ENCODE measurements at places on chromosomes 5 and 9.

DNA sequence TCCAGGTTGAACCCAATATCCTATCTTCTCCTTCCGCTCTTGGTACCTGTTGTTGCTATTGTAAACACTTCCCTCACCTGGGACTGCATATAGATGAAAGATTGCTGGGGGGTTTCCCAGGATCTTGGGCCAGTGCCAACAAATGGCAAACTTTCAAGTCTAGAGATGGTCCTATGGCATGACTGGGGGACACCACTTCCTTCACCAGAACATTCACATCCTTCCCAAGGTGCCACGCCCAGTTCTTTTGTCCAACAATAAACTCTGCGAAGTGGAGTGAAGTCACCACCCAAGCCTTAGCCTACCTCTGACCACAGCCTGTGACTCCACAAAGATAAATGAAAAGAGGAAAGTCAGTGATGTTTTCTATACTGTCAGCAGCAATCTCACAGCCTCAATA is 34.4 kb downstream of the DOCK8 start:
- peak; percentile 9 for DNase-seq

DNA sequence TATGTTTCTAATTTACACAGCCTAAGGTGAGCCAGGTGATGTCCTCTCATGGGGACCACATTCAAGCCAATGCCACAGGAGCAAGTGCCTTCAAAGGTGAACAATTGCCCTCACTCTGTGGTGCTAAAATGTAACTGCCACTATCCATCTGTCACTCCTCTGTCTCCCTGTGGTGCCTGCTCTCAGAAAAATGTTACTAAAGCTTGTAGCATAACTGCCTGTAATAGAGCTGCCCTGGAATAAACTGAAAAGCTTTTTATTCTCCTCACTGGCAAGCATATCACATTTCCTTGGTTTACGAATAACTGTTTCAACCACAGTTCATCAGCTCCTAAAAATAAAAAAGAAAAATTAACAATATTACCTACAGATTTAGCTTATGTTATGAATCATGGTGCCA is 142.4 kb downstream of the ST8SIA4 start:
- DNase-seq, result no peak

DNA sequence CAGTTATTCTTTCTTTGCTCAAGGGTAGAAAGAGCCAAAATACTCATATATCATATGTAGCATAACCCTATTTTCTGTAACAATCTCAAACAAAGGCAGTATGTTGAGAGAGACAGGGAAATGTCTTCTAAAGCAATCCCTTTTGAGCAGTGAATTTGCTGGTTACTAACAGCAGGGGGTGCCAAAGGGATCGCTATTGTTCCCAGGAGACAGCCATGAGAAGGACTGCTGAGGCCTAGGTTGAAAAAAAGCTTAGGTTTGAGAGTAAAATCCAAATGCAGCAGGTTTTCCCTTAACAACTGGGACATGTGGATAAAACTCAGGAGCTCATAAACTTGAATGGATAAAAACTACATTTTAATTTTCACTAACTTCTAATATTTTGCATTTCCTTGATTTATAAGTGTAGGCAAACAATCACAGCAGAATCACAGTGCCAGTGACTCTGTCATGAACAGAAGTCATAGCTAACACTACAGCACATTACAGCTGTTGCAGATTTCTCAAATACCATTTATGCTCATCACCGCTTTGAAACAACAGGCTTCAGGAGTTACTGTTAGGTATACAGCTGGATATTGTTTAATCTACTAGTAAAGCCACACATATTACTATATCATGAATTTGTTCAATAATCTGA is 148.4 kb downstream of the MAPKAP1 start:
- DNase-seq, result peak; percentile 58

- DNase-seq, result no peak
Measured at GRCh38 chr9:69157751-69158466, 16.2 kb upstream of the TJP2 start.

DNA sequence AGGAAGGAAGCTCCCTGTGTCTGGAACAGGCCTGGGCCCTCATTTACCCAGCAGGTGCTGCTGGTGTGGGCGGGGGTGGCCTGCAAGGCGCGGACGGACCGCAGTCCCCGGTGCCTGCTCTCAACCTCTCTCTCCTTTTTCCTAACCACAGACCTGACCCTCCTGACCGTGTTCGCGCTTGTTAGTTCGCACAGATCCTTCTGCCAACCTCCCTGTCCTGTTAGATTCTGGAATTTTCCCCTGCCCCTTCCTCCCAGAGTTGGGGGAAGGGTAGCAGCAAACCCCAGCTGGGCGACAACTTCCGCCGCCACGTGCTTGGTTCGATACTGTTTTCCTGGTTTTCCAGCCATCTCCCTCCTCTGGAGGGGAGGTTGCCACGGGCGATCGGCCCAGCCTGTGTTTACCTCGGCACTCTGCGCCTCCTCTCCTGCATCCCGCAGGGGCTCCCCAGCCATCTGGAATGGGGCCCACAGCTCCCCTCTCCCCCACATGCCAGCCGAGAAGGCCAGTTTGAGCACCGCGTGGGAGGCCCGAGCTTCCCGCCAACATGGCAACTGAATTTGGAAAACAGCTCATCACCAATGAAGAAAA is 70.8 kb upstream of the UNC5A start:
- no peak for DNase-seq

DNA sequence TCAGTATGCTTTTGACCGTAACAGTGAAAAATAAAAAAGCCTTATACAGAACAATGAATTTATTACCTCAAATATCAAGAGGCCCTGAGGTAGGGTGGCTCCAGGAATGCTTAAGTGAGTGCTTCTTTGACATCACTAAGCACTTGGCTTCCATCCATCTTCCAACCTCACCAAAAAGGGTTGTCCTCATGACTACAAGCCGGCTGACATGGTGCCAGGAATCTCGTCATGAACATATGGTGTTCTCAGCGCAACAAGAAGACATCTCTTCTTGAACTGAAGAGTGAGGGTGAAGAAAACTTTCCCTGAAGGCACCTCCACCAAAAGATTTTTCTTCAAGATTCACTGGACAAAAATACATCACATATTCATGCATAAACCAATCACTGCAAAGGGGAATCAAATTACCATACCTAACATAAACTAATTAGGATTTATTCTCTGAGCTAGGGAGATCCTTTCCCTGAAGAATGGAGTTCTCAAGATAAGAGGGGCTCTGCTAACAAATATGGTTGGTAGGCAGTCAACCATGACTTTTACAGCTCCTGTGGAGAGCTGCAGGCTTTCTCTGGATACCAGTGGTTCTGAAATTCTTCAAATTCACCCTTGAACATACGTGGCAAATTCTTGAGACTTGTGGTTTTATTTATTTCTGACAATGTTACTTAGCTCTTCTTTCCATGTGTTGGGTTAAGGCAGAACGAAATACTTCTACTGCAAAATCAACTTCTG is 49.5 kb downstream of the AGXT2 start:
- no peak for DNase-seq

GRCh38 chr9:134318941-134319305 is 7.3 kb upstream of the RXRA start:
- DNase-seq, result no peak

GRCh38 chr5:58088941-58089340 is 370.9 kb downstream of the PLK2 start:
- DNase-seq, result no peak

DNA sequence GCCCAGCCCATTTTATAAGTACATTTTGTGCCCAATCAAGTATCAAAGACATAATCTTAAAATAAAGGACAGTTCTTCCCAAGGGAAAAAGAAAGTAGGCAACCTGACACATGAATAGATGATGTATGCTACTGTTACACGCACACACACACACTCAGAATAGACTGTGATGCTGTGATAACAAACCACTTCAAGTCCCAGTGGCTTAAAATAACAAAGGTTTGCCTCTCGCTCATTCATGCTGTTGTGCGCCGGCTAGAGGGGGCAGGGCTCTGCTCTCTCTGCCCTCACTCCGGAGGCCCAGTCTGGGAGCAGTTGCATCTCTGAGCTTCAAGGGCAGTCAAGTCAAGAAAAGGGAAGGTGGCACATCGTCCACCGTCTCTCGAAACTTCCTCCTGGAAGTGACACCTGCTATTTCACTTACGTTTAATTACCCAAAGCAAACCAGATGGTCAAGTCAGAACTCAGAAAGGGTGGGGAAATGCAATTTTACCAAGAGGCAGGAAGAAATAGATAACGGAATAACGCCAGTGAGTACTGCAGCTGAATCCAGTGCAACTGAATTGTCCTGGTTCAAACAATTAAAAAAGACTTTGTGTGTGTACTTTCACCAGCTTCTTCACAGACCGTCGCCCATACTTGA is 43.3 kb downstream of the ANKRD33B start:
- DNase-seq, result no peak

DNA sequence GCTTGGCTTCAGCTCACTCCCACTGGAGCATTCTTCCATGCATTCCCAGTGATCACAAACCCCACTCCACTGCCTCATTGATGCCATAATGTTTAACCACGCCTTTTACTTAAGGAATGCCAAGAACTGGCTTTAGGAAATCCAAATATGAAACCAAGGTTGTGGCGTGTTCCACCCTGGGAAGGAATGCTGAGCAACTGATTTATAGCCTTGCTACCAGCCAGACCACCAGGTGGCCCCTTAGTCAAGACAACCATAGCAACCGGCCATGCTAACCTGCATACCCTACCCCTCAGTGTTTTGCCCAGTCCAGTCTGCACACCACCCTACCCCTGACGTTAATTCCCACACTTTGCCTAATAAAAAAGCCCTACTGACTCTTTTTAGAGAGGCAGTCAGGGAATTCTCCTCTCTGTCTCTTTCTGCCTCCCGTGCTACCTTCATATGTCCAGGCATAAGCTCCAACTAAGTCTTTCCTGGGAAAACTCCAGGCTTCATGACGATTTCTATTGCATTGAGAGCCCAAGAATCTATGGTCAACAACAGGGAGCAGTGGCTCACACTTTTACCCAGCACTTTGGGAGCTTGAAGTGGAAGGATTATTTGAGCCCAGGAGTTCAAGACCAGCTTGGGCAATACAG is 27.0 kb upstream of the PRRC2B start:
- DNase-seq, result peak; percentile 40

Data from CD4-positive, alpha-beta T cell treated with Interleukin-6 for 4 hours (primary cell).